Muscle of arm (tissue), 14 donors: ENCODE measurements at places on chromosomes 11 and 22. TPM values are rescaled to one million over a fixed set of nuclear protein-coding genes. Genes with fewer than 3 reads are reported as not detected.

Gene HTR3B
- not detected for polyA plus RNA-seq

Gene FOLR2
- polyA plus RNA-seq, result 20.6 TPM

Gene ANKK1
- polyA plus RNA-seq, result not detected

GRCh38 chr11:88480223-88480622 lies 142.7 kb upstream of the CTSC start:
- peak; percentile 86 for DNase-seq

- DNase-seq, result no peak
Measured at GRCh38 chr11:118007040-118007439, 20.8 kb downstream of the IL10RA start.

DNA sequence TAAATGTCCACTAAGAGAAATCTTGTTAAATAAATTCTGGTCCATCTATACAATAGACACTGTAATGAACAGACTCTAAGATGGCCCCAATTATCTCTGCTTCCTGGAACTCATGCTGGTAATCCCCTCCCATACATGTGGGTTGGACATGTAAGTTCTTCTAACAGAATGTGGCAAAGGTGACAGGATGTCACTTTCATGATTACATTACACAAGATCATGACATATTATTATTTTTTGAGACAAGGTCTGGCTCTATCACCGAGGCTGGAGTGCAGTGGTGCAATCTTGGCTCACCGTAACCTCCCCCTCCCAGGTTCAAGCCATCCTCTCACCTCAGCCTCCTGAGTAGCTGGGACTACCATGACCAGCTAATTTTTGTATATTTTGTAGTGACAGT lies 14.6 kb upstream of the NDUFC2 start:
- DNase-seq, result no peak

DNA sequence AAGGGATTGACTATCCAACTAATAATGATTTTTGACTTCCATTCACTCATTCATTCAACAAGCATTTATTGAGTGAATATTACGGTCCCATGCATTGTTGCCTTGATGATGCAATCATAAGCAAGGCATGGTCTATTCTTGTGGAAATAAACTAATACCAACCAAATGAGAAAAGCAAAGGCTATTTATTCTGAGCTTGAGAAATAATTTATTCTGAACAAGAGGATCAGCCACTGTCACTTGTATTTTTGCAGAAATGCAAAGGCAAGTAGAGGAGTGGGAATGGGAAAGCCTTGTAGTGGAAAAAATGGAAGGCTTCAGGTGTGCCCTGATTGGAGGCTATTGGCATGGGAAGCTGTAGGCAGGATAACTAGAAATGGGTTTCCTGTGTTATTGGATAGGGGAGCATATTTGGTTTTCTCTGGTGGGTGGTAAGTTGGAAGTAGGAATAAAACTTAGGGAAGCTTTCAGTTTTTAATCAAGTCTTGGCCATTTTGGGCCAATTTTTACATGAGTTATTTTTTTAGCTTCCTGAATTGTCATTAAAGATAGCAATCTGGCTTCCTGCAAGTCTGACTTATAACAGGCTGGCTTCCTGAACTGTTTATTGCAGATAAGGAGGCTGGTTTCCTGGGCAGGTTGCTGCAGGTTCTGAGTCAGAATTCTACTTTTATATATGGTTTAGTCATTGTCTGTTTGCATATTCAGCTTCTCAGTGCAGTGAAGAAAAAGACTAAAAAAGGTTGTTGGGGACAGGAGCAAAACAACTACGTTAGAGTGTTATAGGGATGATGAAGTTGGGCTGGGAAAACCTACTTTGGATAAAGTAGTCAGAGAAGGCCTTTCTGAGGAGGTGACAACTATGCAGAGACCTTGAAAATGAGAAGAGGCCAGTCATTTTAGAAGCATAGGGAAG lies 106.7 kb downstream of the APIP start:
- DNase-seq, result no peak

- DNase-seq, result no peak
Measured at GRCh38 chr11:128921793-128922192, 20.9 kb downstream of the TP53AIP1 start.

DNA sequence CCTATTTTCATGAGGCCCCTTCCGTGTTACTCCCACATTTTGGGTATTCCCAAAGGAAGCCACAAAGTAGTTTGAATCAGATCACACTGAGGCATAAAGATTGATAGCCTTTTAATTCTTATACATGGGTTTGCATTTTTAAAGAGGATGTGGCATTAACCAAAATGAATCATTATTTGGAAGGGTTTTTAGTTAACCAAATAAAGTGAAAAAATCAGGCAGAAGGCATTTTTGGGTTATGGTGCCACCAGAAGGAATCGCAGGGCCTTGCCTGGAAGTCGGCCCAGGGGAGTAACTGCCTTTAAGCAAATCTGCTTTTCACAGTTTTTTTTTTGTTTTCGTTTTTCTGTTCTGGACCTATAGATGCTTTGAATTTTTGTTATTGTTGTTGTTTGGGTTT lies 55.4 kb downstream of the HSD17B12 start:
- DNase-seq, result no peak

GRCh38 chr22:36289406-36289870 lies 36.5 kb downstream of the APOL1 start:
- no peak for DNase-seq

- no peak for DNase-seq
Measured at GRCh38 chr11:110778343-110778742, 66.1 kb upstream of the ARHGAP20 start.

- no peak for DNase-seq
Measured at GRCh38 chr11:10864688-10865087, 6.8 kb upstream of the ZBED5 start.
